Activated naive CD4-positive, alpha-beta T cell treated with anti-CD3 and anti-CD28 coated beads, Interleukin-2, amount 10 ng/mL, durations not matched to agents 7 days and 5 days (primary cell): ENCODE measurements at places on chromosomes 5 and 9.

- DNase-seq: no peak
These were observed 379.4 kb downstream of the EBF1 start for GRCh38 chr5:158720281-158720680.

DNA sequence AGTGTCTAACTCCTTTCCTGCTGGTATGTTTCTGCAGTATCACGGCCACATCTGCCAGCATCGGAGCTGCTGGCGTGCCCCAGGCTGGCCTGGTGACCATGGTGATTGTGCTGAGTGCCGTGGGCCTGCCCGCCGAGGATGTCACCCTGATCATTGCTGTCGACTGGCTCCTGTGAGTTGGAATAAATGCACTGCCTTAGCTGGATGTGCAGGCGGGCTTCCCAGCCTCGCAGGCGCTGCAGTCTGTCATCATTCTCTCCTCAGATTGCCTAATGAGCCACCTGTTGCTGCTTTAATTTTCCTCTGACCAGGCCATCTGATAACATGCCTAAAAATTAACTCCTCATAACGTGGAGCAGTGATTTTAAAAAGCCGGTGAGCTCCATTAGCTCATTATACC lies 79.1 kb upstream of the PLPP6 start:
- no peak for DNase-seq

GRCh38 chr9:122355336-122355875 lies 15.4 kb upstream of the PTGS1 start:
- no peak for DNase-seq

GRCh38 chr9:123318202-123318601 lies 37.8 kb upstream of the CRB2 start:
- no peak for DNase-seq

GRCh38 chr5:131541762-131542161 lies 93.3 kb downstream of the RAPGEF6 start:
- no peak for DNase-seq
